Immature natural killer cell (primary cell): ENCODE measurements at places on chromosomes 3 and 15. TPM values are rescaled to one million over a fixed set of nuclear protein-coding genes. Genes with fewer than 3 reads are reported as not detected.

DNA sequence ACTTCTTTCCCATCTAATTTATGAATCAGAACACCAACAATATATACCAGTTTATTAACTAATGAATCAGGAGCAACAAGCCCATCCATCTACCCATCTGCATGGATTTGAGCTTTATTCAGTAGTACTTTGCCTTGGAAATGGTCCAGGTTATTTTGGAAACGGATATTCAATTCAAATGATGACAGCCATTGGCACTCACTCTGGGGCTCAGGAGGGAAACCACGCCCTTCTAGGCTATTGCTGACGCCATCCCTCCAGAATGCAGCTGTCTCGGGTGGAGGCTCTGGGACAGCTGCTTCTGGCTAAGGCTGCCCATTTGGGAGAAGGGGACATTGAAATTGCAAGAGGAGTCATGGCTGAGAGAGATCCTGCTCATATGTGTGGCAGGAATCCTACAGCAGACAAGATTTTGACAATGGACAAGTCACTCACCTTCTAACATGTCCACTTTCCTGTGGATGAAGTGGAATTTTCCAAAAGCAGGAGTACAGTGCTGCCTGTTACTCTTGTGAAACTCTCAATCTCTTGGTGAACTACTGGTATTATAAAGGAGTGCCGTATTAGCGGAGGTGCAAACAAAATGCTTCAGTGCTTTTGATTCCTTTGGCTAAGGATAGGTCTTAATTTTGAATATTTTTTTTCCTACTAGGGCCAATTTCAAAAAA, 29.3 kb upstream of the TRAK1 start:
- DNase-seq = no peak

DNA sequence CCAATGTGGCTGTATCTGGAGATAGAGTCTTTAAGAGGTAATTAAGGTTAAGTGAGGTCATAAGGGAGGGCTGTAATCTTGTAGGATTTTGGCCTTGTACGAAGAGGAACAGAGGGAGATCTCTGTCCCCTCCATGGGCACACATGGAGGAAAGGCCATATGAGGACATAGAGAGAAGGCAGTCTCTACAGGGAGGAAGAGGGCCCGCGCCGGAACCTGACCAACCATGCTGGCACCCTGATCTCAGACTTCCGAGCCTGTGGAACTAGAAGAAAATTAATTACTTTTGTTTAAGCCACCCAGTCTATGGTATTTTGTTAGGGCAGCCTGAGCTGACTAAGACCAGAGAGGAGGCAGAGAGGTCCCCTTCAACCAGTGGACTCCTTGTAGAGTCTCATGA, 17.7 kb upstream of the MRPS22 start:
- DNase-seq = no peak

- no peak for DNase-seq
Observed at GRCh38 chr3:115624029-115624741, 875 bp downstream of the GAP43 start.

GRCh38 chr15:88649286-88649733, 10.5 kb downstream of the ISG20 start:
- peak; percentile 47 for DNase-seq

- no peak for DNase-seq
Observed at GRCh38 chr3:125059488-125060245, 3.9 kb upstream of the HEG1 start.

DNA sequence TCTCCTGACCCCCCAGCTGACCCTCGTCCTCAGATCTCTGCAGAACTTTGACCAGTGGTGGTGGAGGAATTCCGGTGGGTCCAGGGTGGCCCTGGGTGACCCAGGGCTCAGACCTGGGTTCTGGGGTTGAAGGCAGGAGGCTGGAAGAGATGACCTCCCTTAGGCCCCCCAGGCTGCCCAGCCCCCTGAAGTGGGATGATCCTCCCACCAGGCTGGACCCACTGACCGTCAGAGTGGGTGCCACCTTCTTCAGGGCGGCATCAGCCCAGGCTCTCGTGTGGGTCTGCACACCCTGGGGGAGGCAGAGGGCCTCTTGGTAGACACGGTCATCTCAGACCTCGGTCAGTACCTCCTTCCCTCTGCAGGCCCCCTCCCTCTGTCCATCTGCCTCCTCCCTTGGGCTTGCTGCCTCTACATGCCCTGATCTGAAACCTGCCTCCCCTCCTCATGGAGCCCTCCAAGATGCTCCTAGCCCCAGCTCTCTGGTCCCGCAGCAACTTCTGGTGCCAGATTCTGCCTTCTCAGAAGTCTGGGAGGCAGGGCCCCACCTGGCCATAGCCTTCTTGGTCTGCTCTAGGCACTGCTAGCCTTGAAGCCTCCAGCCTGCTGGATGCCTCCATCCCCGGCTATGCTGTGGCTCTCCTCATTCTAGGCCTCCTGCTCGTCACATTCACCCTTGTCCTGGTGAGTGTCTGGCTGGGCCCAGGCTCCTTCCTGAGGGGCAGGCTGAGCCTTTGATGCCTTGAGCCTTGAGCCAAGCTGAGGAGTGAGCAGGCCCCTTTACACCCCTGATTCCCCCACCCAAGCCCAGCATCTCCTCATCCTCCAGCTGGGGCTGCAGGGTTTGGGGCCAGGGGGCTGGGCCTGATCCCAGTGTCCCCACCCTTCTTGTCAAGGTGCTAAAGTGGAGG, 49.1 kb upstream of the CSPG4 start:
- DNase-seq = no peak

DNA sequence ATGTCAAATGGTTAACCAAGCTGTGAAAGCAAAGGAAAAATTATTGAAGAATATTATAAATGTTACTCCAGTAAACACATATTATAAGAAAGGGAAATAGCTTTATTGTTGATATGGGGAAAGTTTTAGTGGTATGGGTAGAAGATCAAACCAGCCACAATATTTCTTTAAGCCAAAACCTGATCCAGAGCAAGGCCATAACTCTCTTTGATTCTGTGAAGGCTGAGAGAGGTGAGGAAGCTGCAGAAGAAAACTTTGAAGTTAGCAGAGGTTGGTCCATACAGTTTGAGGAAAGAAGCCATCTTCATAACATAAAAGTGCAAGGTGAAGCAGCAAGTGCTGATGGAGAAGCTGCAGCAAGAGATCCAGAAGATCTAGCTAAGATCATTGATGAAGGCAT, 54.8 kb downstream of the LYZL4 start:
- no peak for DNase-seq

- no peak for DNase-seq
Observed at GRCh38 chr15:65004993-65005392, 15.3 kb upstream of the SPG21 start.

Gene KLF15
- polyA plus RNA-seq = not detected

Gene LNP1
- polyA plus RNA-seq = 0.47 TPM

Gene SLC9A9
- 17.2 TPM for polyA plus RNA-seq

Gene VPS13C
- polyA plus RNA-seq = 11.1 TPM
